Activated CD4-positive, alpha-beta T cell treated with anti-CD3 and anti-CD28 coated beads, Interleukin-2, amount 10 ng/mL, durations not matched to agents 24 days and 14 days (primary cell): ENCODE measurements at places on chromosomes 12 and 14. TPM values are rescaled to one million over a fixed set of nuclear protein-coding genes. Genes with fewer than 3 reads are reported as not detected.

DNA sequence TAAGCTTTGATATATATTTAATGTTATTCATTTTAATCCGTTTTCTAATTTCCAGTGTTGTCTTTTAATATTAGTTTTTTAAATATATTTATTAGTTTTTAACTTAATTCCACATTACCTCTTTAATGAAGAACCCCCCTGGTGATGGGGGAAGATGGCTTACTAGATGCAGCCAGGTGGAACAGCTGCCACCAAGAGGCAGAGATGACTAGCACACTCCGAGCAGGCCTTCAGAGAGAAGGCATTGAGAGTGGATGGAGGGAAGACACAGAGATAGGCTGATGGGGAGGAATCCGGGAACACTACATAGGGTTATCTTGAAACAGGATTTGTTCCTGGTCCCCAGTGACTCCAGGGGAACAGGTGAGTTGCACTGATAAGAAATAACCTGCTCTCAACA lies 771.6 kb downstream of the LRFN5 start:
- no peak overlapping the region for H3K4me3 ChIP-seq
- no peaks in the 10 kb centered on the region for H3K4me1 ChIP-seq
- no peaks in the 10 kb centered on the region for H3K27me3 ChIP-seq
- H3K27ac ChIP-seq, result no peak overlapping the region
- no peak for DNase-seq

DNA sequence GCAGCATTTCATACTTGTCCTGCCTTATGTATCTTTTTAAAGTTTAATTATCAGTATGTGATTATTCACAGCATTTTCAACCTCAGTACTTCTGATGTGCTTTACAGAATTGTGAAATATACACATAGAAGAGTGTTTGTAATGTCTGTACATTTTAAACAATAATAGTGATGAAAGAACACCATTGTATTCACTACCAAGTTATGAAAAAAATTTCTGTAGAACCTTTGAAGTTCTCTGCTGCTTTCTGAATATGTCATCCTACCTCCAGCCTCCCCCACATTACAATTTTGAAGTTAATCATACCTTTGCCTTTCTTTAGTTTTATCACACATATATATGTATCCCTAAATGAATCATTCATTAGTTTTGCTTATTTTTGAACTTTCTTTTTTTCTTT lies 24.8 kb downstream of the FRMD6 start:
- peaks cover 10% of the 10 kb centered on the region for H3K4me1 ChIP-seq
- H3K36me3 ChIP-seq, result no peaks in the 10 kb centered on the region
- DNase-seq, result no peak

- peaks cover 17% of the 10 kb centered on the region for H3K27me3 ChIP-seq
- H3K27ac ChIP-seq, result no peak overlapping the region
- DNase-seq, result no peak
- H3K4me3 ChIP-seq, result no peak overlapping the region
These were observed 184.7 kb downstream of the PHETA1 start for GRCh38 chr12:111184161-111184560.

The VTI1B gene
- total RNA-seq, result 75.3 and 78.5 TPM in 2 replicates
